Smooth muscle cell of the brain vasculature (primary cell): ENCODE measurements at places on chromosomes 1 and 21.

DNA sequence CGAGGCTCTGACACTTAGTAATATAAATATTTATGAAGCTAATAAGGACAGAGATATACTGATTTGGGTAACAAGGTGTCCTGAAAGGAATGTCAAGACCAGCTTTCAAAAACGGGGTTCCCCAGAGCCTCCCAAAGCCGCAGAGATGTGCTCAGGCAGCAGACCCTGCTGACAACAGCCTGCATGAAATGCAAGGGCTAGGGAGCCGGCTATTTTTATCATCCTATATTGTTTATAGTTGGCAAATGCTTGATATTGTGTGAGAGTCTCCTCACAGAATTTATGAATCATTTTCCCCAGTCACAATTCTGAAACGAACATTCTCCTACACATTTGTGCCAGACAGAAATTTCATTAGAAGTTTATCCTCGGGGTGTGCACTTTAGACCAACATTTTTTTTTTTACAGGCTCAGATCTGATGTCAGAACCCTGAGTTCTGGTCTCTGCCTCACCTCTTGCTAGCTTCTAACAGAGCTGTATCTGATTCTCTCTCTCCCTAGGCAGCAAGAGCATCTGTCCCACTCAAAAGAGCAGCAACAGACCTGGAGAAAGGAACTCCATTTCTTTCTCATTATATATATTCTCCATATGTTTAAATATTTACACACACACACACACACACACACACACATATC lies 302.3 kb upstream of the PLD5 start:
- no peak for DNase-seq

GRCh38 chr1:107434361-107434693 lies 293.5 kb downstream of the NTNG1 start:
- DNase-seq: no peak

DNA sequence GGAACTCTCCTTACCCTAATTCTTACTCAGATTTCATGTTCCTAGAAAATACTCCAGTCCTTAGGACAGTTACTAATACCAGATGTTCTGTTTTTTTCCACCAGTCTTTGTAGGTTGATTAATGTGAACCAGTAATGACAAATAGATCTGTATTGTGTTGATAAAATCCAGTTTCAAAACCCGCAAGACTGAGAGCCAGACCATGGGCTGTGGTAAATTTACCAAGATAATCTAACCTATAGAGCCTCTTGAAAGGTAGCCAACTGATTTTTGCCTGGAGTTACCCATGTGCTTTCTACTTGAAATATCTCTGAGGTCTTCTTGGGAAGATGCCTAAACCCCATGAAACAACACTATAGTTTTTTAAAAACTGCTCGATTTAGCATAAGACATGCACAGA lies 46.5 kb upstream of the CDC7 start:
- no peak for DNase-seq

GRCh38 chr1:167082511-167083027 lies 7.6 kb downstream of the GPA33 start:
- no peak for DNase-seq

GRCh38 chr1:25083481-25084345 lies 148.6 kb downstream of the SYF2 start:
- DNase-seq: no peak

DNA sequence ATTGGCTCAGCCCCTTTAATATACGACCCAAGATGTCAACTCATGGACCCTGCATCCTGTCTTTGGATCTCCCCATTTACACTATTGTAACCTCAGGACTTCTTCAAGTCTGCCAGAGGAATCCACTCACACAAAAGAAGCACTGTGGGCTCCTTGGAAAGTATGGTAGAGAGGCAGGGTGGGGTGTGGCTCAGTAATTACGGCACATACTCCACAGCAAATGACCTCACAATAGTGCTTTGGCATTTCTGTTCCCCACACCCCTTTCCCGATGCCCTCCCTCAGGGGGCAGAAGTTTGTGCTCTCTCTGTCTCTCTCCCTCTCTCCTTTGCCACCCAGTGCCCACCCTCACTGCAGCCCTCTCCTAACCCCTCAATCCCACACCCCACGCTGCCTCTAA lies 27.8 kb upstream of the IFNAR2 start:
- DNase-seq: no peak

- DNase-seq: no peak
Measured at GRCh38 chr1:182069028-182069466, 7.5 kb upstream of the ZNF648 start.

DNA sequence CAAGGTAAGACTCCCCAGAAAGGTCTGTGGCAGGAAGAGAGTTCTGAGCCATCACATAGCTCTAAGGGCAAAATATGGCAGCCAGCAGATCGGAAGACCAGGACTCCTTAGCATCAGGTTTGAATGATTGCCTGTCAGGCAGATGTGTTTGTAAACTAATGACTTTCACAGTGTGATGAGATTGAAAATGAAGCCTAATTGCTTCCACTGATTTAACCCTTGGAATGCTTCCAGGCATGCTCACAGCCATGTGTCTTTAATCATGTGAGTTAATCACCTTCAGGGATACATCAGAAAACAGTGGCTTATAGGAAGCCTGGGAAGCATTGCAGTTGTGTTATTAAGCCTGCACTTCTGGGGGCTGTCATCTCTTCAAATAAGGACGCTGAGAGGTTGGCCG lies 82.8 kb downstream of the LRRC53 start:
- DNase-seq: no peak

- DNase-seq: no peak
Measured at GRCh38 chr1:230171356-230172015, 104.4 kb downstream of the GALNT2 start.

- no peak for DNase-seq
Measured at GRCh38 chr1:202014915-202015661, 4.7 kb downstream of the ELF3 start.

DNA sequence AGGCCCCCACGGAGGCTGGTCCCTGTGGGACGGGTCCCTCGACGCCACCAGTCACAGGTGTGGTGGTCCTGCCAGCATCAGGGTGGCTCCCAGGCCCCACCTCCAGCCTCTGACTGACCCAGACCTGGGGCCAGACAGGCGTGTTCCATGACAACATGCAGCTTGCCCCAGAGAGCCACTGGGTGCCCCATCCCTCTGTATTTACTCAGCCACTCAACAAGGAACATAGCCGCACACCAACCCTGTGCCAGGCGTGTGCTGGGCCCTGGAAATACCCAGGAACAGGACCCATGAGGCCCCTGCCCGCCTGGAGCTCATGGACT lies 65.4 kb downstream of the MATN1 start:
- no peak for DNase-seq

DNA sequence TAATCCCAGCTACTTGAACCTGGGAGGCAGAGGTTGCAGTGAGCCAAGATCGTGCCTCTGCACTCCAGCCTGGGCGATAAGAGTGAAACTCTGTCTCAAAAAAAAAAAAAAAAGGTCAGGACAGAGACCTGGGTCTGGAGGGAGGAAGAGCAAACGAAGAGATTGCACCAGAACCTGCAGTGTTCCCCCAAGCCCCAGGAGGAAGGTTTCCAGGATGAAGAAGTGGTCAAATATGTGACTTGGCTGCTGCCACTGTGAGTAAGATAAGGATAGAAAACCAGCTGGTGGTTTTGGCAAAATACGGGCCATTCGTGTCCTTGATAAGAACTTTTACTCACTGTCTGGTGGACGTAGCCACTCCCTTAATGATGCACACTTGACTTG lies 42.2 kb downstream of the CLDN14 start:
- no peak for DNase-seq

DNA sequence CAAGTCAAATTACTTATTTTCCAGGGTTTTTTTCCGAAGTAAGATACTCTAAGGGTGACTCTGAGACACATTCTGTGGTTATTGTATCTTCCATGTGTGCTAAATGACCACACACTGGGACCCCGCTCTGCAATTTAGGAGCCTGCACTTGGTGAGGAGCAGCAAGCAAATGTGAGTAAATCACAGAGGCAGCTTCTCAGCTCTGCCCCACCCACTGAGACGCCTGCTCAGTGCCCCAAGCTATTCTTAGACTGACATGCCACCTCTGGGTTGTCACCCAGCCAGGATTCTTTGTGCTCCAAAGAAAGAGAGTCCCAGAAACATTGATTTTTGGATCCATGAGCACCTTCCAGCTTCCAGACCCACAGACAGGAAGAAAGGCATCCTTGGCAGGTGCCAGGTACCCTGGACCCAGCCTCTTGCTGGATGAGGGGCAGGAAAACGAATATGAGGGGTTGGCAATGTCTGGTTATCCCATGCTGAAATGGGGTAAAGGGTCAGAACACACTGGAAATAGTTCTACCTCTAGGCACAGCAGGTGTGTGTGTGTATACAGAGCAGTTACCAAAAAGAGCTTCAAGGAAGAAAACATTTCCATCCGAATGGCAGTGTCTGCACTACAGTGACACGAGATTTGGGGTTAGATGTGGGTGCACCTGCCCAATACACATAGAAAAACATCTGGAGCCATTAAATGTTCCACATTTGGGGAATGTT lies 41.2 kb downstream of the TNR start:
- no peak for DNase-seq

DNA sequence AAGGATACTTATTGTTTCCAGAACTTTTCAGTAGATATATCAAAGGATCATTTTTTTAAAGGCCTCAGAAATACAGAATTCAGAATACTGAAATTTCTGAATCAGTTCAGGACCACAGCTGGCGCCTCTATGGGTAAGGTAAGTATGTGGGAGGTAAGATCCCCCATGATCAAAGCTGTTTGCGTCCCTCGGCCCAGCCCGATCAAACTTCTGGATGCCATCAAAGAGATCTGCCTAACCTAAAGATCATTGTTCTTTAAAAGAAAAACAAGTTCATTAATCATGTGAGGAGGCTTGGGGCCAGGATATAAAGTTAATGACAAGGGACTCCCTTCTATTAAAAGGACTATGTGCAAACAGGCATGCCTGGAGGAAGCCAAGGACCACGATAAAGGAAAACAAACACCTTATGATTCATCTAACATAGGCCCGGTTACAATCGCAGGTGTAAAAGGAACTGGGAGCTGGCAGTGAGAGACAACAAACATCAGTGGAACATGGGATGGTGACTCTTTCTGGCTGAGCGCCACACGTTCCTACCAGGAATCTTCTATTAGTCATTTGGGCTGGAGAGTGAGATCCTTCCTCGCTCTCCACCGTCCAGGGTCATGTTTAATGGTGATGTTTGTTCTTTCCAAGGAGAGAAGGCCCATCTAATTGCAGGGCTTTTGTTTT lies 2.8 kb upstream of the BACE2 start:
- DNase-seq: no peak

GRCh38 chr1:3708791-3709190 lies 43.5 kb upstream of the CCDC27 start:
- DNase-seq: no peak

GRCh38 chr1:221735999-221736398 lies 5.9 kb downstream of the DUSP10 start:
- no peak for DNase-seq

GRCh38 chr21:32198384-32198783 lies 80.5 kb downstream of the MIS18A start:
- DNase-seq: no peak

DNA sequence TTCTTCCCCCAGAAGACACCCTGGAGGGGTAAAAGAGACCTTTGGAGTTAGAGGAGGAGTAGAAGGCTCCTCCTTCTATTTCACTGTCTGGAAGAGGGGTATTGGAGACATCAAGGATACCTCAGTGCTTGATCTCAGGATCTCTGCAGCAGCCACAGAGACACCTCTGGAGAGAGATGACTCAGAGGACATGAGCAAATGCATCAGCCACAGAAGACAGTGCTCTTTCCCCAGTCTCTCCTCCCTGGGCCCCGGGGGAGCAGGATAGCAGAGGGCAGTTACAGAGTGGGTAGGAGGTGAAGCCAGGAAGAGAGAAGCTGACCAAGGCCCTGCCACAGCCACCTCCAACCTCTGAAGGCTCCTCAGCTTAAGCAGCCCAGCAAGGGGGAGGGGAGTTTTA lies 15.3 kb upstream of the TEDDM1 start:
- no peak for DNase-seq

DNA sequence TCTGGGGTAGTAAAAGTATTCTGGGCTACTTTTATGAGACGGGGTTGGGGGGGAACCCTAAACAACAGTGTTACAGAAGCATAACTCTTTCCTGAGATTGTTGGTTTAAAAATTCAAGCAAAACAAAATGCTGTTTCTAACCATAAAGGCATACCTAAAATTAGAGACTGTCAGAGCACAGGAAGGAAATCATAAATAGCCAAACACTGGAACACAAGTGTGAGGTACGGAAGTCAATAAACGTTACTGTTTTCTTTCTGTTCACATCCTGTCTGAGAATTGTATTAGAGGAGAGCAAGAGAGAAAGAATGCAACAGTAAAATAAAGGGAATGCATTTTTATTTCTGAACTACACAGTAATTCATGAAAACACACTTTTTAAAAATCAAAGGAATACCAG lies 42.8 kb upstream of the IL12RB2 start:
- DNase-seq: no peak

DNA sequence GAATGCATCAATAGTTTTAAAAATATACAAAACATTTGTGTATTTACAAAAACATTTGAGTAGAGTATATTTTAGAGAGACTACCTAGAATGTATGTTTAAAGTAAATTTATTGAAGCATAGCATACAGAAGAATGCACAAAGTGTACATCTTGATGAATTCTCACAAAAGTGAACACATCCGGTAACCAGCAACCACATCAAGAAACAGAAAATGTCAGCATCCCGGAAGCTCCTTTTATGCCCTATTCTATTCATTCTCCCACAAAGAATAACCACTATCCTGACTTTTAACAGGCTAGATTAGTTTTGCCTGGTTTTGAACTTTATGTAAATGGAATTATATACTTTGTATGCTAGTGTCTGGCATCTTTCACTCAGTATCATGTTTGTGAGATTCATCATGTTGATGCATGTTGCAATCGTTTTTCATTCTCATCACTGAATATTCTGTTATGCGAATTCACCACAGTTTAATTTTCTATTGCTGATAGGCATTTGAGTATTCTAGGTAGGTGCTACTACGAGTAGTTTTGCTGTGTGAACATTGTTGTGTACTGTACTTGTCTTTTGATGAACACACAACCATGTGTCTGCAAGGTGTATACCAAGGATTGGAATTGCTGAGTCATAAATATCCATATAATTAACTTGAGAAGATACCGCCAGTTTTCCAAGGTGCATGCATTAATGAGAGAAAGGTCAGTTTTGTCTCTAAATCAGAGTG lies 75.4 kb downstream of the CACHD1 start:
- no peak for DNase-seq

- DNase-seq: no peak
Measured at GRCh38 chr1:220012259-220012658, 34.0 kb downstream of the EPRS1 start.

DNA sequence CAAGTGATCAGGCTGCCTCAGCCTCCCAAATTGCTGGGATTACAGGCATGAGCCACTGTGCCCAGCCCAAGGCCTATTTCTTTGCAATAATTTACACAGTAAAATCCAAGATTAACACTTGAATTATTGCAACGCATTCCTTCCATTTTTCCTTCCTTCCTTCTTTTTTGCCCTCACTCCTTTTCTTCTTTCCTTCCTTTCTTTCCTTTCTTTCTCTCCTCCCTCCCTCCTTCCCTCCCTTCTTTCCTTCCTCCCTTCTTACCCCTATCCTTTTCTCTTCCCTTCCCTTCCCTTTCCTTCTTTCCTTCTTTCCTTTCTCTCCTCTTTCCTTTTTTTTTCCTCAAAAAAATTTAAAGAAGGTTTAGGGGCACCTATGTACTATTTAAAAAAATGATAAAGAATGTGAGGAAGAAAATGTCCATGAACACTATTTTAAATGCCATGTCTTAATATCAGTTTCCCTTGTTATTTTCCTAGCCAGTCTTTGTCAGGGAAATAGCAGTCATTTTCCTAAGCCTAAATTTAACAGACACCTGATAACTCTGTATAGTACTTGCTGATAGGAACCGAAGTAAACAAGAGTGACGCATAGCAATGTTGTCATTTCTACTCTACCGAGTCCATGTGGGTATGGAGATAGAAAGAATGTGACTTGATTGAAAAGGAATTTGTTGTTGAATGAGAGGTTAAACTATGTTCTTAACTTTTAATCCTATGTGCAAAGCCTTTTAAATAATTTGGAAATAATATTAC lies 79.8 kb upstream of the HMCN1 start:
- DNase-seq: no peak
